Posterior cingulate gyrus (tissue), 11 donors: ENCODE measurements at places on chromosomes 12 and 14.

DNA sequence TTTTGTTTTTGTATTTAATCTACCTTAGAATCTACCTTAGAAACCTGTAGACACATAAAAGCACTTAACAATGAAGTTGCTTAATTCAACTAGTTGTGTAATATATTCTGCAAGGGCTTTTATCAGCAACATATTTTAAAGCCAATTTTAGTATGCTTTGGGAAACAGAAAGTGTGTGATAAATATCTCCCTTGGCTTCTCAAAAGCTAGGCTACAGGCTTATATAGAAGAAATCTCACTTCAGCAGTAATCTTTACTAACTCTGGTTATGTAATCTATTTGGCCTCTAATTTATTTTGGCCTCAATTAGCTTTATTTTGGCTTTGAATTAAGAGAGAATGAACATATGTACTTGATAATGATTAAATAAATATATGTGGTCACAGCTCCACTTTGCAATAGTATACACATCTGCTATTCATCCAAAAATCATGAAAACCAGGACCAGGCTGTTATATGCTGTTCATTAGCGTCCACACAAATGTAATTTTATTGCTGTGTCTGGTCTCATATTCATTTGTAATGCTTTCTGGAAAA, 37.2 kb downstream of the LRP6 start:
- DNase-seq: no peak

GRCh38 chr14:70663707-70664179, 22.0 kb downstream of the TTC9 start:
- DNase-seq: no peak

DNA sequence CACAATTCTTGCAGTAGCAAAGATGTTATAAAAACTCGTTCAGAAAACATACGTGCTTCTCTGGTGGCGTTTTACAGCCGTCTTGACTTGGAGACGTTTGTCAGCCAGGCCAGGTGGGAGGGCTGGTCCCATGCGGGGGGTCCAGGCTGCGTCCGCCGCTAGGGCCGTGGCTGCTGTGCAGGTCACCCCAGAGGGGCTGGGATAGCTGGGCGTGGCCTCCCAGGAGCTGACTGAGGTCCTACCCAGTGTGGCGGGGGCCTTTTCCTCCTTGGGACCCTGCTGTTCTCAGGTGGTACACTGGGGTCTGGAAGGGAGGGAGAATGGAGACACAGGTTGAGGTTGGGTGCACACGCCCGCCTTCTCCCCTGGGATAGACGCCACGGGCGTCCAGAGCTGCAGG, 25.2 kb downstream of the MTA1 start:
- DNase-seq: no peak

DNA sequence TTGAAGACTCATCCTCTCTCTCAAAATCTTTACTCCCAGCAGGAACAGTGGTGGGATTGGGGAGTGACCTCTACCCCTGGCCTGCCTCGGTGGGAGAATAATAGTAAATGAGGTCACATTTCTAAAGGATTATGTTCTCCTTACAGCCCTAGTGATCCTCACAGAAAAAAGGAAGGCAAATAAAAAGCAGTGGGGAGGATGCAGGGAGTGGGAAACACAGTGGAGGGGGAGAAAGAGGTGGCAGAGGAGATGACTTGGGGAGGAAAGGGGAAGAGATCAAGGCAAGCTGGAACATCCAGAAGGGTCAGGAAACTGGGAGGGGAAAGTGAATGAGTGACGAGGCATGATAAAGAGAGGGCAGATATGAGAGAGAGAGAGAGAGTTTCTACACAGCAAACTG, 8.3 kb upstream of the SYNDIG1L start:
- DNase-seq: no peak

DNA sequence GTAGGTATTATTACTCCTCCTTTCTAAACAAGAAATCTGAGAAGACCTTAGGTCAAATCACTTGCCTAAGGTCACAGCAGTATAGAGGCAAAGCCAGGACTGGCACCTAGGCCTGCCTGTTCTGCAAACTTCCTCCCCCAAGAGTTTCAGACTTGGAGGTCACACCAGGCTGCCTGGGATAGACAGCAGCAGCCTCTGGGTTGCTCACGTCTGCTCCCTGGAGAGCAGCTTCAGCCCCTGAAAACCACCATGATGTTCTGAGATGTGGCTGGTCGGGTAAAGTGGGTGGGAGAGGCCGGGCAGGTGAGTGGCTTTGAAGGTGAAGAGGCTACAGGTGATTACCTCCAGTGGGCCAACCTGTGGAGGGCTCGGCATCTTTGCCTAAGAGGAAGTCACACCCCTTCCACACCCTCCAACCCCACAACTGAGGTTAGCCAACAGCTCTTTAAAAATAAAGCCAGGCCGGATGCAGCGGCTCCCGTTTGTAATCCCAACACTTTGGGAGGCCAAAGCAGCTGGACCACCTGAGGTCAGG, 37.0 kb upstream of the PNMA1 start:
- DNase-seq: no peak

GRCh38 chr12:39235990-39236767, 206.7 kb downstream of the KIF21A start:
- no peak for DNase-seq

DNA sequence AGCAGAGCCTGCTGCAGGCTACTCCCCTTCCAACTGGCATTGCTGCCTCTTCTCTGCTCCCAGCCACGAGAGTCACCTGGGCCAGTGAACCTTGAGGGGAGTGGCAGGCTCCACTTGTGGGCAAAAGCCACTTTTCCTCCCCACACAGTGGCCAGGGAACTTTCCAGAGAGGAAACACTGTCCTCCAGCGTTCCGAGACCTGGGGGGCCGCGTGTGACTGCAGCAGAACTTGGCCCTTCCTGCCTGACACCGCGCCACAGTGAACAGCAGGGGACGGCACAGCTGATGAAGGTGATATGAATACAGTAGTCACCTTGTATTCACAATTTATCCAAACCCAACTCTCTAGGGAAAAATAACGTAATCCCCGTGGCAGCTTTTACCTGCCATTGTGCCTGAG, 114.9 kb downstream of the PIWIL1 start:
- DNase-seq: peak; percentile 62

DNA sequence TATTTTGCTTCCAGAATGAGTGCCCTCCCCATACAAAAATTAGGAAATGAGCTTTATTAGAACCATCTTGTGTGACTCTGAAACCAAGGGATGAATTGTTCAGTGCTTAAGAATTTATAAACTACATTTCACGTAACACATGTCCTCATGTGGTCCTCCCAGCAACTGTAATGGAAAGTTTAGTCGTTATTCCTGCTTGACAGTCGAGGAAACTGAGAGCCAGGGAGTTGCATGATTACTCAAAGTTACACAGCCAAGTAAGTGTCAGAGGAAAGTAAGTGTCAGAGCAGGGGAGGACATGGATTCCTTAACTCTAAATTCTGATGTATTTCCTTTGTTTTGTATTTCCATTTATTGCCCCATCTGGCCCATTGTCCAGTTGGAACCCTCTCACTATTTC, 453.9 kb downstream of the FUT8 start:
- no peak for DNase-seq

DNA sequence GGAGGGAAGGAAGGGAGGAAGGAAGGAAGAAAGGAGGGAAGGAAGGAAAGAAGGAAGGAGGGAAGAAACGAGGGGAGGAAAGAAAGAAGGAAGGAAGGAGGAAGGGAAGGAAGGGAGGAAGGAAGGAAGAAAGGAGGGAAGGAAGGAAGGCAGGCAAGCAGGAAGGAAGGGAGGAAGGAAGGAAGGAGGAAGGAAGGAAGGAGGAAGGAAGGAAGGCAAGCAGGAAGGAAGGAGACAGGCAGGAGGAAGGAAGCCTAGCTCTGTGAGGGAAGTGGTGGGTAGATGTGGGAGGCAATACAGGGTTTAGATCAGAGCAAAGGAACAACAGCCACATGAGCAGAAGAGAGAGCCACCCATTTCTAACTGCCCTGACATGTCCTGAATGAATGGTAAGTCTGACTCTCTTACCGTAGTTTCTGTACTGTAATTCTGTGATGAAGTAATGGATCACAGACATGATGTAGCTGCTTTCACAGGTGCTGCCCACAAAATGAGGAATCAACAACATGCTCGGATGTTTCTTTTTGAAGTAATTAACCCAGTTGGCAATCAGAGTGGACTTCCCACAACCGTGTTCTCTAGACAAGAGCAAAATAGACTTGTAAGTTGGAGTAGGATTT, 24.4 kb upstream of the HSP90B1 start:
- no peak for DNase-seq

GRCh38 chr14:23034498-23035302, at the start of gene PSMB5:
TSS of gene PSMB5 (minus strand) at chr14:23034900. CDS start at chr14:23034881, 19 bp downstream.
- peak; percentile 97 for DNase-seq

DNA sequence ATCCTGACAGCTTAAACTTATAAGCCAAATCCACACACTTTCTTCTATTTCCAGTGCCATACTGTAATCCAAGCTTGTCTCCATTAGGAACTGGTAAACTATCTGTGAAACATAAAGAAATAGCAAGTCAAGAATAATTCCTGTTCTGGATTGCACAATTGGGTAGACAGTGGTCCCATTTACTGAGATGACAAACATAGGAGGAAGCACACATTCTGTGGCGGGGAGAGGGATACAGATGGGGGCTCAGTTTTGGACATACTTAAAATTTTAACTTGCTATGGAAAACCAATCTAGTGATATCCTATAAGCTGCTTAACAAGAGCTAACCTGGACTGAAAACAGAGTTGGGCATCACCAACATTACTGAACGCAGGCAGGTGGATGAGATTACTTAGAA, 16.3 kb downstream of the MAP4K5 start:
- DNase-seq: no peak

GRCh38 chr12:106150555-106150954, 11.8 kb upstream of the NUAK1 start:
- DNase-seq: no peak

GRCh38 chr14:84485036-84485435, 1044.9 kb upstream of the FLRT2 start:
- DNase-seq: no peak

DNA sequence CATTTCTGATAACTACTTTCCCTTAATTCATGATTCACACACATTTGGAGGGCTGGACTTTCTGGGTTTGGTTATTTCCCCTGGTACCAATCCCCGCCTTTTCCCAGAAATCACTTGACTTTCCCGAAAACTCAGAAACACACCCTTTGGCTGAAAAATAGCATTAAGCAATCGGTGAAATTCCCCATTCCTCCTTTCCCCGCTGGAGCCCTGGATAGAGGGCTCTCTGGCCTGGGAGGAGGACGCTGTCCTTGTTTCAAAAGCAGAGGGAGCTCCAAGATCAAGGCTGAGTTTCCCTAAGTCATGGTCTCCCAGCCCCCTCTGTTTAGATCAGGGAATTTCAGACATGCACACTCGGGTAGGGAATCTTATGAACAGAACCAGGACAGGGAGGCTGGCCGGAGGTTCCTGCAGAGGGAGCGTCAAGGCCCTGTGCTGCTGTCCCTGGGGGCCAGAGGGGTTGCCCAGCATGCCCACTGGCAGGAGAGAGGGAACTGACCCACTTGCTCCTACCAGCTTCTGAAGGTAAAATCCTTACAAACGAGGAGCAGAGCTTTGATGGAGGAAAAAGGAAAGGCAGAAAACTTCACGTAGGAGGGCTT, at the start of gene C1S:
Gene C1S (plus strand): TSS at position 366 of the 602 bp plus-strand sequence. CDS start 1,195 bp downstream, outside the sequence.
- DNase-seq: no peak

DNA sequence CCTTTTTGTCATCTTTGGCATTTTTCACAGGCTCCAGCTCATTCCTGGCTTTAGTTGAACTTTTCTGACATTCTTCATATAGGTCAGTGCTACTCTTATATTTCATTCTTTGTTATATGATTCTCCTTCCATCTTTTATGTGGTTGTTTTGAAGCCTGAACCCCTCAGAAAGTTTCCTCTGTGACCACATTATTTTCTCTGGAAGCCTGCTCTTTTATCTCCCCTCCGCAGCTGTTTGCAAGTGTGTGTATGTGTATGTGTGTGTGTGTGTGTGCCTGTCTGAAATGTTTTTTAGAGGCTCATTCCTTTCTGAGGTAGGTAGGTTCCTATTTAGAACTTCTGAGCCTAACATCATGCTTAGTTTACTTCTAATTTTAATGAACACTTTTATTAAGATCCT, 47.6 kb downstream of the ANO4 start:
- no peak for DNase-seq

GRCh38 chr12:65891987-65892481, 67.8 kb downstream of the HMGA2 start:
- DNase-seq: peak; percentile 26

- no peak for DNase-seq
These were observed 103.3 kb downstream of the NUAK1 start for GRCh38 chr12:106035421-106035820.

- no peak for DNase-seq
These were observed 28.0 kb downstream of the NELL2 start for GRCh38 chr12:44847888-44848702.

DNA sequence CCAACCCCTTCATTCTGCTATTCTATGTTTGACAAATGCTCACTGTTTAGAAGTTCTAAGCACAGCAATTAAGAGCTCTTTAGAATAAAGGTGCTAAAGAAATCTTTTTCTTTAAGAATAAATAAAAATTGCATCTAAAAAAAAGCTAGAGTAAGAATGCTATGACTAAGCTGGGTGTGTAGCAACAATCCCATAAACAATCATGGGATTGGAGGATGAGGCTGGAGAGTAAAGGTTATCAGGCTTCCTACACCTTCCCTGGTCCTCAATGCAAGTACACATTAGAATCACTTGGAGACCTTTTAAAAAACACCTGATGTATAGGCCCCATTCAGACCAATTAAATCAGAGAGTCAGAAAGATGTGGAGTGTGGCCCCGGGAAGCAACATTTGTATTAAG, 88.3 kb downstream of the CIT start:
- DNase-seq: no peak

GRCh38 chr14:61663312-61663979, 31.9 kb upstream of the HIF1A start:
- DNase-seq: no peak

- no peak for DNase-seq
These were observed 30.5 kb upstream of the LMNTD1 start for GRCh38 chr12:25583545-25583944.

- no peak for DNase-seq
These were observed 1.2 kb downstream of the ANKRD9 start for GRCh38 chr14:102508410-102508773.

- DNase-seq: no peak
These were observed 400.4 kb downstream of the ATP23 start for GRCh38 chr12:58341791-58342190.

DNA sequence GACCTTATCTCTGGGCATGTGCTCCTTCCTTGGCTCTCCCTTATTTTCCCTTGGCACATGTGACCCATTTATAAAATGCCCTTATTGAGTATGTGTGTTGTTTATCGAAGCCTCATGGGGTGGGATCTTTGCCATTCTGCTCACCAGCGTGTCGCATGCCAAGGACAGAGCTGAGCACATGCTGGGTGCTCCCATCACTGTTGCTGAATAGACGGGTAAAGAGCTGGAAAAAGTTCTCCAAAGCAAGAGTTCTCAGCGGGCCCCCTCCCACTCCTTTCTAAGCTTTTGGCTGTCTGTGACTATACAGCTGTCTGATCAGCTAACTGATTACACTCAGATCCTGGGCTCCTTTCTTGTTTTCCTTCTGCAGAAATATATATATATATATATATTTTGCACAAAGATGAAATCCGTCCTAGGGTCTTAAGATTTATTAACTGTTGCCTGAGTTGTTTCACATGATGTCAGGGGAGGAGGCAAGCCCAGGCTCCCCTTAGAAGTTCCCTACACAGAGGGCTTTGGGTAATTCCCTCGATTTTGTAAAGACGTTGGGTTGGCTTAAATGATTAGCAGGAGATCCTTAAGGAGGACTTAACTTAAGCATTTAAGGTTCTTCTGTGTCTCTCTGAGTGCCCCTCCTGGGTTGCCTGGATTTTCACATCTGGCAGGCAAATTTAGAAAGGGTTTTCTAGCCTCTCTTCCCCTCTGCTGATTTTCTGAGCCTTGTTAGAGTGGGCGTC, 71.6 kb downstream of the TMEM132C start:
- DNase-seq: no peak

- DNase-seq: no peak
These were observed 31.1 kb downstream of the FRS2 start for GRCh38 chr12:69501154-69501895.
